Activated T-helper 1 cell treated with anti-CD3 and anti-CD28 coated beads, Interleukin-2, amount 50 U/mL, for 16 hours (primary cell): ENCODE measurements at places on chromosomes 12 and 14.

DNA sequence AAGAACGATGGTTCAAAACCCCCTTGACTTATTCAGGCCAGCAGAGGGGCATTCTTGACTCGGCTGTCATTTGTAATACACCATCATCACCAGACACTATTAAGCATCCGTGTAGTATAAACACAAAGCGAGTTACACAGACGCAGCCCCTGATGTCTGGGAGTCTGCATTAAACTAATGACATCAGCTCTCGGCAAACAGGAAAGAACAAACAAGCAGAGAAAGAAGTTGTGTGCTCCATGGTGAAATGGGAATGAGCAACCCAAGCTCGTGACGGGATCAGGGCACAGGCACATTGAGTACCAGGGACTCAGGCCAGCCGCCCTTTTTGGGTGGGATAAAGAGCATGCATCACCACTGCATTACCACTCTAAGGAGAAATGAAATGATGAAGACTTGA lies 460.1 kb downstream of the MED13L start:
- no peak for DNase-seq

- DNase-seq = no peak
Observed at GRCh38 chr14:99148131-99148530, 123.9 kb downstream of the BCL11B start.

GRCh38 chr12:60014436-60014835 lies 418.6 kb downstream of the SLC16A7 start:
- DNase-seq = no peak

DNA sequence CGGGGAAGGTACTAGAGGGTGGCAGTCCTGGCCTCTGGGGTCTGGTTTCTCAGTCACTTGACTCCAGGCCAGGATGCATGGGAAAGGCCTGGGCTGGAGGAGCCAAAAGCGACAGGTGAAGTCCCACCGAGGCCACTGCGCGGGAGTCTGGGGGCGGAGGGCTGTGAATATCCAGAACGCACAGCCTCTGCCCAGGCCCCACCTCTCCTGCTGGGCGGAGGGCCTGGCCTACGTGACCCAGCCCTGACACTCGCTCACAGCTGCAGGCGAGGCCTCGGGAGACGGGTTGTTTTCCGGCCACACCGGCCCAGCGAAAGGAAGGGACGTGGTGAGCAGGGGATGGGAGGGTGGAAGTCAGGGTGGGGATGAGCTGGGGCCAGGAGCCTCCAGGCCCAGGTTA lies 91.2 kb downstream of the RFLNA start:
- DNase-seq = no peak

DNA sequence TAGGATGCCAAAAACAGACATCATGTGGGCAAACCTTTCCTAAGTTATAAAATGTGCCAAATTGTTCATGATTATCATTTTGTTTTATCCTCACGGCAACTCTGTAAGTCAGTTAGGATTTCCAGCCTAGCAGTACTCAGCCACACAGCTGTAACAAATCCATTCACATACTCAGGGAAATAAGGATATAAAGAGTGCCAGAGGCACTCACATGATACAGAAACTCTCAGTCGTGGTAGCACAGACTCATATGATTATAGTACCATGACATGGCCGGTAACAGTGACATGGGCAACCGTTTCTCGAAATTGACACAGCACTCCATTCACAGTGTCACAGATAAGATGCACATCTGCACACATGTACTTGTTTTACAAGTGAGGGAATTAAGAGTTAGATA lies 344.2 kb downstream of the LRIG3 start:
- DNase-seq = no peak

- DNase-seq = no peak
Observed at GRCh38 chr14:23005451-23006187, 4.3 kb downstream of the C14orf93 start.

- DNase-seq = no peak
Observed at GRCh38 chr14:54637270-54638134, 70.6 kb downstream of the SAMD4A start.

GRCh38 chr12:67692966-67693365 lies 44.4 kb downstream of the DYRK2 start:
- DNase-seq = no peak

DNA sequence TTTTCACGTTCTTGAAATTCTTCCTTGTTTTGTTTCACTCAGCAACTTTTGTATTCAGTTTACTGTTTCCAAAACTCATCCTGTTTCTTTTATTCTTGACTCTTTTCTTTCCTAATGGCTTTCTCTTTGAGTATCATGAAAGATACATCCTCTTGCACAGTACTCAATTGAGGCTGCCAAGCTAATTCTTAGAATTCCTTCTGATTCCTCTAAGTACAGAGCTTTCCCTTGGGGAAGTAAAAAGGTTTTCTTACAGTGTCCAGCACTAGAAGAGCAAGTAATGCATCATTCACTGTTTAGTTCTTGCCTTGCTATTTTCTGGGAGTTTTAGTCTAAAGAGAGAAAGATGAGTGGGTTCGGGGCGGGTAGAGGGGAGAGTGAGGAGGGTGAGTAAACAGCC lies 154.1 kb downstream of the NEDD1 start:
- DNase-seq = no peak

DNA sequence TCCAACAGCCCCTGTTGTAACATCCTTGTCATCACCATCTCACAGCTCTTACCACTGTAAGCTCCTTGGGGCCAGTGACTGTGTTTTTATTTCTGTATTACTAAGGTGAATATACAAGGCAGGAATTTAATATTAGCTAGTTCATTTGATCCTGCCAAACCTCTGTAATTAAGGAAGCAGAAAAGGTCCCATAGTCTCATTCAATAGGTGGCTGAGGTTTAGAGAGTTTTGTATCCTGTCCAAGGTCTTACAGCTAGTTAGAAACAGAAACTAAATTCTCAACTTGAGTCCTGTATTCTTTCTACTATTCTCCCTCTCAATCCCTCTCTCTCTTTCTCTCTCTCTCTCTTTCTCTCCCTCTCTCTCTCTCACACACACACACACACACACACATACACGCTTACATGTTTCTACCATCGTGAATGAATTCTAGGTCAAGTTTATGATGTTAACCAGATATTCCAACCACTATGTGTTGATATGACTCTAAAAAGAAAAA lies 543 bp upstream of the GLIPR1 start:
- DNase-seq = no peak

DNA sequence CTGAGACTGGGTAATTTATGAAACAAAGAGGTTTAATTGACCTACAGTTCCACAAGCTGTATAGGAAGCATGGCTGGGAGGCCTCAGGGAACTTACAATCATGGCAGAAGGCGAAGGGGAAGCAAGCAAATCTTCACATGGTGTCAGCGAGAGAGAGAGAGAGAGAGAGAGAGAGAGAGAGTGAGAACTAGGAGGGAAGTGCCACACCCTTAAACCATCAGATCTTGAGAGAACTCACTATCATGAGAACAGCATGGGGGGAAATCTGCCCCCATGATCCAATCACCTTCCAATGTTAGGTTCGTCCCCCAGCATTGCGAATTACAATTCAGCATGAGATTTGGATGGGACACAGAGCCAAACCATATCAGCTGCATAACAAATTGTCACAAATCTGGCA lies 96.7 kb downstream of the CHST11 start:
- DNase-seq = no peak

- no peak for DNase-seq
Observed at GRCh38 chr14:22047115-22047514, 373.5 kb upstream of the OR4E1 start.

DNA sequence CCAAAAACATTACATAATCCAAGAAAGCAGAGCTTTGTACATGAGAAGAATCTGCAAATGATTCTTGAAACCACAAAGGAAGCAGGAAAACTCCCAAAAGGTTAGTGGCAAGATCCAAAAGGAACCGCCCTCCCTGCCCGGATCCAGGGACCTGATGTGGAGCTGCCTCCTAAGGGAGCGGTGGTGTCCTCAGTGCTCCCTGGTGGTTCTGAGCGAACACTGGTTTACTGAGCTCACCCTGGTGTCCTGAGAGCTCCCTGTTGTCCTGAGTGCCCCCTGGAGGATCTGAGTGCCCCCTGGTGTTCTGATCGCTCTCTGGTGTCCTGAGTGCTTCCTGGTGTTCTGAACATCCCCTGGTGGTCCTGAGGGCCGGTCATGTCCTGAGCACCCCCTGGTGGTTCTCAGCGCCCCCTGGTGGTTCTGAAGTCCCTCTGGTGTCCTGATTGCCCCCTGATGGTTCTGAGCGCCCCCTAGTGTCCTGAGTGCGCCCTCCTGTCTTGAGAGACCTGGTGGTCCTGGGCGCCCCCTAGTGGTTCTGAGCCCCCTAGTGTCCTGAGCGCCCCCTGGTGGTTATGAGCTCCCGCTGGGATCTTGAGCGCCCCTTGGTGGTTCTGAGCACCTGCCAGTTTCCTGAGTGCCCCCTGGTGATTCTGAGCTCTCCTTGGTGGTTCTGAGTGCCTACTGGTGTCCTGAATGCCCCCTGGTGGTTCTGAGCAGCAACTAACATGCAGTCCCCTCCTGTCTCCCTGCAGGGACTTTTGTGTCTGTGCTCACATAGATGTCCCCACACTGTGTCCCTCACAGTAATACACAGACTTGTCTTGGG lies 891.1 kb downstream of the TMEM121 start:
- DNase-seq = peak; percentile 69

DNA sequence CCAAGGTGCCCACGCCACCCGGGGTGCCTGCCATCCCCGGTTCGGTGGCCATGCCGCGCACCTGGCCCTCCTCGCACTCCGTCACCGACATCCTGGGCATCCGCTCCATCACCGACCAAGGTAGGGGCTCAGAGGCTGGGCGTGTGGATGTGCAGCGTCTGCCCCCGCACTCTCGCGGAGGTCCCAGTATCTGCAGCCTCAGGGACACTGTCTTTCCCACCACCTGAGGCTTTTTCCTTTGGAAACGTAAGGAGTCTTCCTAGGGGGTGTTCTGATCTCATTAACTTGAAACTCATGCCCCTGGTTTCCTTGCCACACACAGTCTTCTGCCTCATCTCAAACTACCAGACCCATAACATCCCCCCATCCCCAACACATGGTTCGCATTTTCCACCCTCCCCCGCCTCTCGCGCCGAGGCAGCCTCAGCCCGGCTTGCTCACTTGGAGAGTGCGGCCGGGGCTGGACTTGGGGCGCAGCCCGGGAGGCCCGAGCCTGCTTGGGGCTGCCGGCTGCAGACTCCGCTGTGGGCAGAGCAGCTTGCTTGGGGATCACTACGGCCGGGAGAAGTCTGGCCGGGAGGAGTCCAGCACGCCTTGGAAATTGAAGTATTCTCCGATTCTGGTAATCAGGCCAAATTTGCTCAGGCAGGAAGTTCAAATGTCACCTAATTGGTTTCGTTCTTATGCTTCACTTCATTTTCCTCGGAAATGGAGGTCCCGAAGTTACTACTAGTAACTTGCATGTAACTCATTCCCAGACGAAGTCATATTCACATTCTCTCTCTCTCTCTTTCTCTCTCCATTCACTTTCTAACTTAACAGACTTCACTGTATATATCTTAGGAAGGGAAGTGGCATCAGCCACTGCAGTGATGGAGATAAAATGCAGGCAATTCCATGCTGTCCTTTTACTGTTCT lies 2.0 kb downstream of the PAX9 start:
- no peak for DNase-seq

DNA sequence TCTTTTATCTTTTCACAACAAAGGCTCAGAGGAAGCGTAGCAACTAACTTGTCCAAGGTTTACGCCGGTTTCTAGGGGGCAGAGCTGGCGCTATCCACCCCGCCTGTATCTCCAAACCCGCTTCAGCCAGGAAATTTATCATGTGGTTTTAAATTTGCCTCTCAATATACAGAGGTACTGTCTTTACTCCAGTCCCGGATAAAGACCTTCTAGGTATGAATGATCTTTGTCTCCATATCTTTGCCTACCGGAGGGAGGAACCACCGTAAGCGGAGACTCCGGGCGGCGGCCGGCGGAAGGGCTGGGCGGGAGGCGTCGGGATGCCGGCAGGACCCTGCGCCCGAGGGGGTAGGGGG lies 693 bp upstream of the RIMKLB start:
- no peak for DNase-seq

GRCh38 chr12:29088611-29089219 lies 60.4 kb upstream of the FAR2 start:
- no peak for DNase-seq

GRCh38 chr14:102323102-102323501 lies 3.6 kb downstream of the ZNF839 start:
- no peak for DNase-seq

GRCh38 chr12:124841558-124841945 lies 22.1 kb downstream of the SCARB1 start:
- no peak for DNase-seq

DNA sequence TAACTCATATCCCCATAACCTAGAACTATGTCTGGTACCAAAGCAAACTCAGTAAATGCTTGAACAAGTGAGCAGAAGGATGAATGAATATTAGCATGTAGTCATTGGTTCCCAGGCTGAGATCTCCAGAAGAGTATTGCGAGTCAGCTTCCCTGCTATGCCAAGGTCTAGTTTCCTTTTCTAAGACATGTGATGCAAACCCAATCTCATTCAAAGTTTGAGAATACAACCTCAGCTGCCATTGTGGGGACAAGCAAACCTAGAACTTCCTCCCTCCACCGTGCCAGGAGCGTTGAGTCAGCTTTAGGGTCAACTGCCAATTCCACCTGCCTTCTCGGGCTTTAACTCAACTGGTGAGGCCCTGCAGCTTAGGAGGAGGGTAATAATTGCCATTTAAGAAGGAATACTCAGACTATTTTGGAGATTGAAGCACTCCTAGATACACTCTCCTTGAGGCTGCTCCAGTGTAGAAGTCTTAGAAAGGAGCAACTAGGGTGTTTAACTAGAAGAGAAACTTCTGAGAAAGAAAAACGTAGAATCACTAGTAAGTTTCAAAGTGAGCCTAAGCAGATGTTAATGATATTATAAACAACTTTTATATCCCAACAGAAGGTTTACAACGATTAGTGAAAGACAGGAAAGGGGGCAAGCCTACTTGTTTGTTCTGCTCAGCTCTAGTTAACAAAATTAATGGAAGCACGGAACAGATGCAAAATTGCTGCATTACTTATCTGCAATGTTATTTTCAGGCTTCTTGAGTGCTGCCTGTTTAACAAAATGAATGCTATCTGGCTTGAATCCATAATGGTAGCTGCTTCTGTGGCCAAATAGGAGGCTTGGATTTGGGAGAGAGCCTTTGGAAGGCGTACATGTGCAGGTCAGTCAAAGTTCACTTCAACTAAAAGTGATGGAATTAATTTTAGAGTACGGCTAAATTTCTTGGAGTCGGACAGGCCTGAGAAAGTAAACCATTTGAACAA lies 96.9 kb downstream of the HELB start:
- DNase-seq = no peak

- no peak for DNase-seq
Observed at GRCh38 chr12:88336076-88336739, 194.1 kb downstream of the TMTC3 start.

GRCh38 chr12:121803861-121804416 lies at the start of gene SETD1B:
SETD1B (plus strand) TSS chr12:121804009; CDS start chr12:121804738, 729 bp downstream.
- DNase-seq = no peak

GRCh38 chr12:130423136-130423535 lies 85.4 kb downstream of the PIWIL1 start:
- DNase-seq = no peak

GRCh38 chr12:3097186-3097804 lies 20.1 kb downstream of the TSPAN9 start:
- no peak for DNase-seq

GRCh38 chr14:99552572-99553216 lies 51.3 kb downstream of the CCDC85C start:
- DNase-seq = no peak

GRCh38 chr14:56676042-56676441 lies 96.4 kb downstream of the TMEM260 start:
- DNase-seq = no peak

- no peak for DNase-seq
Observed at GRCh38 chr14:66076176-66076575, 410.0 kb upstream of the CCDC196 start.

GRCh38 chr14:35470755-35471154 lies 63.2 kb upstream of the INSM2 start:
- no peak for DNase-seq

- DNase-seq = no peak
Observed at GRCh38 chr12:55687746-55688145, 20.0 kb downstream of the ITGA7 start.
